ENCODE measurements at places on chromosomes 4 and X.

GRCh38 chr4:138199568-138200235 is 42.4 kb downstream of the SLC7A11 start:
- DNase-seq, result no peak

GRCh38 chrX:112888916-112889315 is 48.3 kb upstream of the AMOT start:
- no peak for DNase-seq

- DNase-seq, result no peak
Measured at GRCh38 chrX:125439194-125439849, 119.7 kb downstream of the TEX13C start.

GRCh38 chr4:37446016-37446415 is 201.5 kb downstream of the NWD2 start:
- no peak for DNase-seq

Measured in GM12864 (cell line).